ENCODE measurements at places on chromosomes 3 and 15.

DNA sequence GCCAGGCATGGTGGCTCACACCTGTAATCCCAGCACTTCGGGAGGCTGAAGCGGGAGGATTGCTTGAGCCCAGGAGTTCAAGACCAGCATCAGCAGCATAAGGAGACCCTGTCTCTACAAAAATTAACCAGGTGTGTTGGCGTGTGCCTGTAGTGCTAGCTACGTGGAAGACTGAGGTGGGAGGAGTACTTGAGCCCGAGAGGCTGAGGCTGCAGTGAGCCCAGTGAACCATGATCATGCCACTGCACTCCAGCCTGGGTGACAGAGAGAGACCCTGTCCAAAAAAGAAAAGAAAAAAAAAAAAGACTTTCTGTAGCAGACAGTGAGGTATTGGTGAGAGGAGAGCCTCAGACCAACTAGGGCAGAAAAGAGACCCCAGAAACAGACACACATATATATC lies 263.8 kb downstream of the XXYLT1 start:
- DNase-seq: no peak

GRCh38 chr3:169272532-169272931 lies 391.0 kb downstream of the MECOM start:
- DNase-seq: no peak

DNA sequence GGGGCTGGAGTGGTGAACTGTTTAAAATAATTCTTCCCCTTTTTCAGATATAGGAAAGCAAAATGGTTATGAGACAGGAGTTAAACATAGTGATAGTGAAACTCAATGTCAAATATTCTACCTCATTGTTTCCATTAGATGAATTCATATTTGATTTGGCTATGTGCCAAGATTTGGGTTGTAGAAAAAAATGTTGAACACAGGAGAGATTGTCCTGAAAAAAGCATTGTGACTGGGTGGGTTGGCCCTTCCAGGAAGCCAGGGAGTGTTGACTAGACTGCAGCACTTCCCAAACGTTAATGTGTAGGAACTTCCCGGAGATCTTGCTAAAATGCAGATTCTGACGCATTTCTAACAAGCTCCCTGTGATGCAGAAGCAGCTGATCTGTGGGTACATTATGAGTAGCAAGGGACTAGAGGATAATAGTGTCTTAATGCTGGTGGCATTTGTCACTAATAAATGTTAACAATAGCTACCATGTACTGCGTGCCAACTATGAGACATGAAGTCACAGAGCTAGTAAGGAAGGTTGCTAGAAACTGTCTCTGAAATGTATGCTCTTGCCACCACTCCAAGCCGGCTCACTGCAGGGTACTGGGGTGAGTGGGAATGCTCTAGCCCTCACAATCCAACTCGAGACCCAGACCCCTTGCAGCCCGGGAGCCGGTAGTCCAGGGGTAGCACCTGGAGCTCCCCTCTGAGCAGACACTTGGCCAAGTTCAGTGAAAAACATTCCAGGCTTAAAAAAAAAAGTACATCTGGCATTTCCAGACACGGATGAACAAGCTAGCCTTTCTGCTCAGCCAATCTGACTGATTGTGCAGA lies 120.6 kb downstream of the CD47 start:
- DNase-seq: no peak

DNA sequence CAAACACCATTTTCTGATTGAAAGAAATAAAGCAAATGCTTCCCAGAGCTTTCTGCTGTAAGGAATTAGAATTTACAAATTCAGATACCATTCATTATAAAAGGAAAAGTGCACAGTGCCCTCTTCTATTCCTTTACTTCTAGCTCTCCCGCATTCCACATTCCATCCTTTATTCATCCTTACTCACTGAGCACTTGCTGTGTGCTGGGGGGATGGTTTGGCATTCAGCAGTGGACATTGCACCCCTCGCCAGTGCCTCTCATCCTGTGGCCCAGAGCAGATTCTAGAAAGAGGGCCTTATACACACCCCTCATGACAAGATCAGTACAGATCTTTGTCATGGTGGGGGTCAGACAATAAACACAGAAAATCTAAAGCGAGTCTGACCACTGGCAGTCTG lies 73.0 kb downstream of the MGLL start:
- DNase-seq: no peak

- DNase-seq: no peak
These were observed 58.2 kb upstream of the SCN5A start for GRCh38 chr3:38707730-38708129.

- DNase-seq: no peak
These were observed 157.9 kb downstream of the FOXP1 start for GRCh38 chr3:71425491-71426071.

GRCh38 chr3:100436951-100437350 lies 35.6 kb downstream of the LNP1 start:
- DNase-seq: no peak

DNA sequence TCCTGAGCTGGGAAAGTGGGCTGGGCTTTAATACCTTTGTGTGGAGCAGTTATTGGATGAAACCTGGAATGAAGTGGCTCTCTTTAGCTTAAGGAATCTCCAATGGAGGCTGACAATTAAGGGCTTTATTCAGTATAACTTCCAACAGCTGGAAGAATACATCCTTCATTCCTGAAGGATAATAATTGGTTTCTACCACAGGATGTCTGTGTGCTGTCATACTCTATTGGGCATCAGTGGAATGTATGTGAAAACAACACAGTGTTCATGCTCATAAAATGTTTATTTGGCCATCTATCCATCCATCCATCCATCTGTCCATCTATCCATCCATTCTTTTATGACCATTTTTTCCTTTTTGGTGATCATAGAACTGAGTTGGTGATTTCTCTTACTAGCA lies 220.7 kb upstream of the GAP43 start:
- no peak for DNase-seq

GRCh38 chr3:42511736-42512135 lies 9.3 kb downstream of the VIPR1 start:
- no peak for DNase-seq

GRCh38 chr15:94360251-94360685 lies 128.9 kb downstream of the MCTP2 start:
- DNase-seq: no peak

GRCh38 chr3:14328422-14328821 lies 74.0 kb upstream of the SLC6A6 start:
- DNase-seq: no peak

GRCh38 chr15:56640549-56640948 lies 92.8 kb downstream of the ZNF280D start:
- DNase-seq: no peak

DNA sequence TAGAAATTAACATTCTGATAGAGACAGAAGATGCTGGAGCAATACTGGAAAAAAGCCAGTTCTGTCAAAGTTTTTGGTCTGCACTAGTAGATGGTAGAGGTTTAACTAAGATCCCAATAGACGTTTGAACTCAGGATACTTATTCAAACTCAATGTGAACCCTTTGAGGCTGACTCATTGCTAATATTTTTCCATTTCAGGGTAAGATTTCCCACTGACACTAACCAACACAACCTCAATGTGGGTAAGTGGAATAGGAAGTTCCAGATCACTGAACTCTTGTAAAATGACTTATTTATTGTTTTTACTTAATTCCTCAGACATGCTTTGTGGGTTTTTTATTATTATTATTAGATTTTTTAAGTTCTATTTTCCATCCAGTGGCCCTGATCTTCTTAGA lies 1024.8 kb downstream of the EPHA3 start:
- no peak for DNase-seq

- no peak for DNase-seq
These were observed 104.7 kb downstream of the ZBTB20 start for GRCh38 chr3:115042351-115042750.

GRCh38 chr15:54208786-54209185 lies 230.5 kb downstream of the UNC13C start:
- no peak for DNase-seq

DNA sequence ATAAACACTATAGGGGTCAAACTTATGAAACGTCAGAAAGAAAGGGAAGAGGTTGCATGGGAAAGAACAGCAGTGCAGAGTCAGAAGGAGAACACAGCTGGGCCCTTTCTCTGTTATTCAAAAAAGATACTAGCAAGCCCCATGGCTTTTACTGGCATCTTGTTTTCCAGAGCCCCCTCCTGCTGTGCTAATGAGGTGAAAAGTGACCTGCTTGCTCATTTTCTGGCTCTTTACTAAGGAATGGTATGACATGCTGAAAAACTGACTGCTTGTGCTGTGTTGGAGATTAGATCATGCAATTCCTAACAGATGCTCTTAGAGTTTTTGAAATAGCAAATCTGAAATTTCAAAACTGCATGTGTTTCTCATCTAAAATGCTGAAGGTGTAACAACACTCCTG lies 541.6 kb upstream of the ALCAM start:
- no peak for DNase-seq

- DNase-seq: no peak
These were observed 47.6 kb downstream of the CEP63 start for GRCh38 chr3:134533493-134533892.

DNA sequence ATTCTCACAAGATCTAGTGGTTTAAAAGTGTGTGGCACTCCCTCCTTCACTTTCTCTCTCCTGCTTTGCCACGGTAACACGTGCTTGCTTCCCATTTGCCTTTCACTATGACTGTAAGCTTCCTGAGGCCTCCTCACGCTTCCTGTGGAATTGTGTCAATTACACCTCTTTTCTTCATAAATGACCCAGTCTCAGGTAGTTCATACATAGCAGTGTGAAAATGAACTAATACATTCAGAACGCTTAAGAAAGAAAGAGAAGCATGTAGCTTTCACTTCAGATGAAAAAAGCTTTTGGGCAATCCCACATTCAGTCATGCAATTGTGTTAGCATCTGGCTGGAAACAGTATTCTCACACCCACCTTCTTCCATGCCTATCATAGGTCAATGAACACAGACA lies 24.4 kb downstream of the P3H2 start:
- DNase-seq: no peak

GRCh38 chr15:45634432-45635190 lies at the start of gene SQOR:
Gene SQOR, plus strand, starts transcription at chr15:45635029. Its CDS starts 23,895 bp downstream, at chr15:45658924.
- DNase-seq: peak; percentile 72

DNA sequence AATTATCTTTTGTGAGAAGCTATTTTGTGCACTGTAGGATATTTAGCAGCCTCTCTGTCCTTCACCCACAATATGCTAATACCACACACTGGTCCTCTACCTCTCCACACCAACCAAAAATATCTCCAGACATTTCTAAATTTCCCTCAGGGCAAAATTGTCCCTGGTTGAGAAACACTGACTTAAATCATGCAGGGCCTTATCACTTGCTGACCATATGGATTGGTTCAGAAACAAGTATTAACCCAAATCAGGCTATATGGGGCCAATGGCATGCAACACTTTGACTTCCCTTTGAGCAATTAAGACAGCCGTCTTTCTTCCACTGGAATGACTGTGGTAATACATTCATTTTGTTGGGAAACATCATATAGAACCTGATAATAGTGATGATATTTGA lies 251.1 kb downstream of the CNTN3 start:
- DNase-seq: no peak

DNA sequence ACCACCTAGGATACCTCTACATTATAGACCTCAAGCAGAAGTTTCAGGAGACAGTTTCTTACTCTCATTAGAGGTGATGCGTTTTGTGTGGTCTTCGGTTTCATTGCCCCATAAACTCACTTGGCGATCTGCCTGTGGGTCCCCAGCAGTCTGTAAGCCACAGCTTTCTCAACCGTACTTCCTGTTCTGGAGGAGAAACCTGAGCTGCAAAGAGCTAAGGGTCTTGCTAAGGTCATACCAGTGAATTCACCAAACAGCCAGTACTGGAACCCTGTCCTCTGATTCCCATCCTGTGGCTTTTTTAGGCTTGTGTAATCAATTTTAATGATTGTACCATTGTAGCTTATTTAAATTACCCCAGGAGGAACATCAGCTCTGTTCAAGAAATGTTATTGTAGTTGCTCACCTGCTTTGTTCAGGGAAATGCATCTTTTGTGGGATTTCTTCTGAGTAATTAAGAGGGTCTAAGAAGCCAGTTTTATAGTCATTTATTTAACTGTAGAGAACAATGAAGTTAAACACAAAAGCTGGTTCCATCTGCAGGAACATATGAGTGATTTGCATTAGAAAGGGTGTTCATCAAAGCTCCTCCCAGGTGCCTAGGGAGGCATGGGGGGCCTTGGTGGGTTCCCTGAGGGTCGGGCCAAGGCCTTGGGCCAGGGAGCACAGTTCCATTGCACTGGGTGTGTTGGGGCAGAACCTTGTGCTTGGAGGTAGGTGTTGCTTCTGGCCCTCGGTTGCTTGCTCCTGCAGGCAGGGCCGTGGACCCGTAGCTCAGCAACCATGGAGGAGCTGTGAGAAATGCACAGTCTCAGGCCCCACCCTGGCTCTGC lies 69.6 kb downstream of the APBA2 start:
- peak; percentile 15 for DNase-seq

DNA sequence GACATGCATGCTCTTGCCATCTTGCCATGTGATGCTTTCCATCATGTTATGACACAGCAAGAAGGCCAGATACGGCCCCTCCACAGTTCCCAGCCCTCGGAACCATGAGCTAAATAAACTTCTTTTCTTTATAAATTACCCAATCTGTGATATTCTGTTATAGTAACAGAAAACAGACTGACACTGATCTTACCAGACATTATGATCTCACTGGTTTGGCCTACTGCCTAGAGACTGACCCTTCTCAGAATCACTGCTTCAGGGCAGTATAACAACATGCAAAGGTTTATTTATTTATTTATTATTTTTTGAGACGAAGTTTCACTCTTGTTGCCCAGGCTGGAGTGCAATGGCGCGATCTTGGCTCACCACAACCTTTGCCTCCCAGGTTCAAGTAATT lies 14.0 kb downstream of the ZNF619 start:
- no peak for DNase-seq

DNA sequence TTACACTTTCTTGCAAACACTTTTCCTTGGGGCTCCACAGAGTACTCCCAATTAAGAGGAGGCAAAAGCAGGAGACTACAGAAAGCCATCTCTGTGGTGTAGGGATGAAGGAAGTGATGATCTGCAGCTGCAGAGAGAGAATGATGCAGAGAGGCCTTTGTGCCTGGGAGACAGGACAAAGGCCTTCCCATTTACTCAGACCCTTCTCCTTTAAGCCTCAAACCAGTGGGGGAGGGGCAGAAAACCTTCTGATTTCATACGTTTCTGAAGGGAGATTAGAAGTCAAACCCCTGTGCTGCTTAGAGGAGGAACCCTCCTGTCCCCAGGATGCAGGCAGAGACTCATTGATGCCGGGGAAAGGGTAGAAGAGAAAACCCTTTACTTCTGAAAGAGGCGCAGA lies 130.8 kb downstream of the NEO1 start:
- DNase-seq: no peak

DNA sequence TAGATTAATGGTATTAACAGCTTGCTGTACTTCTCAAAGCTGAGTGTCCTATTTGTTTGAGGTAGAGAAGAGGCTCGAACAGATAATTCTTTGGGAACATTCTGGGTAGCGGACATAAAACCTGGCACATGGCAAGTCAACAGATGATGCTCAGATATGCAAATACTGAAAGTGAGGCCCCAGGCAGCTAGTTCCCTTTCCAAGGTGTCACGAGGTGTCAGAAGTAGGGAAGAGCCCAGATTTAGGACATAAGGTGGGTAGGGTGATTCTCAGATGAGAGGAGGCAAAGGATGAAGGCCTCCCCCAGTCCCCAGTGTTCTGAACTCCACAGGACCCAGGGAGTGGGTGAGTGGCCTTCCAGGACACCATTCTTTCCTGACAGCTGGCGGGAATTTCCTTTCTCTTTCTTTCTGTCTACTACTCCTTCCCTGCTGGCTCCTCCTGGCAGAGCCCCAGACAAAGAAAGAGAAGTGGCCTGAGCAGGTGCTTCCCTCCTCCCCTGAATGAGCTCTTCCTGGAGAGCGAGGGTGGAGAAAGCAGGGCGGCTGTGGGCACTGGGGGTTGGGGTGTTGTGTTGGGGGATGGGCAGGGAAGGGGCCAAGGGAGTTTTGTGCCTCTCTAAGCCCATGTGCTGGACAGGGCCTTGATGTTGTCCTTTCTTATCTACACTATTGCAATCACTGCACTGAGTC lies 87.5 kb downstream of the CORO2B start:
- peak; percentile 12 for DNase-seq
